RPMI7951 (cell line): ENCODE measurements at places on chromosomes 5 and 9.

DNA sequence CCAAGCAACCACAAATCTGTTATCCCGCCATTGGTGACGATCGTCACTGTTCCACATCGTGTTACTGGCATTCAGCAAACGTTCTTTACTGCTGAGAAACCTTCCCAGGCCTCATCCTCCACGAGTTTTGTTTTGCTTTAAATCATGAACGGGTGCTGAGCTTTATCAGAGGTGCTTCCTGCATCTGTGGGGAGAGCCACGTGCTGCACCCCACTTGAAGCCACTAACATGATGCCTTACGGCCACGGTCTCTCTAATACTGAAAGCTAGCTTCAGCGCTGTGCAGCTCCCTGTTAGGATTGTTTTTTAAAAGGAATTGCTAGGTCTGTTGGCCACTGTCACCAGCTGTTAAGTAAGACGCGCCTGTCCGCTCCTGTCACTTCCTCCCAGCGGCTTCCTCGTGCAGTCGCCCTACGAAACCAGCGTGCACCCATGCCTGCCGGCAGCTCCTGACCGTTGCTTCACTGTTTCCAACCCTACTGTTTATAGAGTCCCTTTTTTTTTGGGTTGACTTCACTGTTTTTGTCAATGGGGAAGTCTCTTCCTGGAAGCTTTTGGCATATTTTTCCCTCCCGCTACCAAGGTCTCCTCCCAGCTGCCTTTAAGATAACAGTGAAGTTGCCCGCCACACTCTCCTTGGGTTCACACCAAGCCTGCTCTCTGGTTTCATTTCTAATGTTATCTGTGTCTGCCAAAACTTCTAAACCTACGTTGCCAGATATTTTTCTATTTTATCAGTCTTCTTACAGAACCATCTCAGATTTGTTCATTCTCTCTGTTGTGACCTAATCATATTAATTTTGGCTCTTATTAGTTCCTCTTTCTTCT is 20.3 kb downstream of the LPCAT1 start:
- DNase-seq, result no peak

- no peak for DNase-seq
These were observed 207.8 kb upstream of the TARS1 start for GRCh38 chr5:33232731-33233505.

- DNase-seq, result no peak
These were observed 146.4 kb upstream of the SMIM23 start for GRCh38 chr5:171639205-171639621.

- DNase-seq, result no peak
These were observed 34.7 kb downstream of the DAP start for GRCh38 chr5:10726179-10726912.

DNA sequence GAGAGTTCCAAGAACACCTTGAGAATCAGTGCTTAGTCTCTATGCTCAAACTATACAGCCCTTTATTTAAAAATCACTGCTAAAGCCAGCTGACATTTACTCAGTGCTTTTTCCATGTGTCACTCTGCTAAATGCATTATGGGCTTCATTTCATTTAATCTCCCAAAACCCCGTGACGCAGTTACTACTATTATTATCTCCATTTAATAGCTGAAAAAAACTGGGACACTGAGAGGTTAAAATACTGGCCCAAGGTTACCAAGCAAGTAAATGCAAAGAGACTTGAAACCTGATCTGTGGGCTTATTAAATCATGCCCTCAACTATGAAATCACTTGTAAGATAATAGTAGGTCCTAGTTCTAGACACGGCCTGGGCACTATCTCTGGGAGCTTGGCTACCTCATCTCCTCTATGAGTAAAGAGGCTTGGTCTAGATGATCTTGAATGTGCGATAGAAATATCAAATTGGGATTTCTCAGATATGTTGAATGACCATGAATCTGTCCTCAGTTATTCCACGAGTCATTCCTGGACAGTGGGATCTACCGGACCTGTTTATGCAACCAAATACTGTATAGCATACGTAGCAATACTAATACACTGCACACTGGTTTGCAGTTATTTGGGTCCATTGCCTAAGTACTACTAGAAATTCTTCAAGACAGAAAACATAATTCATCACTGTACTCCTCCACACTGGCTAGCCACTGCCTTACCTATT is 32.3 kb downstream of the MARCHF11 start:
- no peak for DNase-seq

- peak; percentile 85 for DNase-seq
These were observed 115.3 kb upstream of the MSX2 start for GRCh38 chr5:174609116-174609515.

- DNase-seq, result no peak
These were observed 174.8 kb downstream of the COL23A1 start for GRCh38 chr5:178415353-178415752.
